ENCODE measurements at places on chromosomes 6 and 20.

DNA sequence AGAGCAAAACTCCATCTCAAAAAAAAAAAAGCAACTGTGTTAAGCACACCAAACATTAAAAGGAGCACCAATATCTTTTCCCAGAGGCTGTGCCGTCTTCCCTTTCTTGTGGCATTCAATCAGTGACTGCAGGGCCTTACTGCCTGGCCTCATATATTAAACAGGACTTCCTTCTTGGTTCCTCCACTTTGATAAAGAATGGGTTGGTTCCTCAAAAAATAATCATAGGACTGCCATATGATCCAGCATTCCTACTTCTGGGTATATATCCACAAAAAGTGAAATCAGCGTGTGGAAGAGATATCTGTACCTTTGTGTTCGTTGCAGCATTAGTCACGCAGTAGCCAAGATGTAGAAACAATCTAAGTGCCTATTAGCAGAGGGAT is 40.3 kb upstream of the GFOD1 start:
- DNase-seq: no peak

GRCh38 chr6:109454496-109455436 is 806 bp downstream of the MICAL1 start:
- DNase-seq: peak; percentile 58

DNA sequence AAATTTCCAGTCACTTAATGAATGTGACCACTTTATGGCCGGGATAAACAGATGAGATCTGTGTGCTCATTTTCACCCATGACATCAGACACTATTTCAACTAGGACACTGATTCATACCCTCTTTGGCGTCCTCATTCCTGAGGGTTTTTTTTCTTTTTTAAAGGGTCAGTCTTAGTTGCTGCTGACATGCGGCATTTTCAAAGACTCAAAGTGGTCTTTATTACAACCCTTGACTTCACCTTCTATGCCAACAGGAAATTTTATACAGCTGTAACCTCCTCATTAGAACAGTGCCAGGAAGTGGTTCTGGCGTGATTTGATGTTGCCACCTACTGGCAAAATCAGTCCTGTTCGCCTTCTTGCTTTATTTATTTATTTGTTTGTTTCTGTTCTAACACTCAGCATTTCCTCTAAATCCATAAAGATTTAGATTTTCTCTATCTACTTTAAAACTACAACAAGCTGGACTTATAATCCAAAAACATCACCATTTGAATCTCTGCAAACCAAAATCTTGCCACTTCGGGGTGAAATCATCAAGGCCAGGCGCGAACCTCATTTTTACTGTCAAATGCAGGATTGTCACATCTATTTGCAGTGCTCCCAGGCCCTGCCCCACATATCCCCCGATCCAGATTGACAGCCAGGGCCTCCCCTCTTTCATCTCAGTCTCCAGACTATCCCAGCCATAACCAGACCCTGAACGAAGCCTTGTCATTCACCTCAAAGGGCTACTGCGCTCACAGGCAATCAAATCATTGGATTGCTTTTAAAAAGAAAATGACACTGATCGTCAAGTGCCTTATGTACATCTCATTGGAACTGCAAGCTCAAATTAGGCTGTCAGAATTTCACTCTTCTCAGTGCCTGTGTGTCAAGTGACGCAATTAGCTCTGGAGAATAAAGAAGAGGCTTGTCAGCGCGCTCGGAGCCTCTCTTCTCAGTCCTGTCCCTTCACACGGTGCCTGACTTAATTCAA is 77.5 kb downstream of the C6orf118 start:
- DNase-seq: no peak

GRCh38 chr6:163820745-163821458 is 406.4 kb downstream of the QKI start:
- no peak for DNase-seq

DNA sequence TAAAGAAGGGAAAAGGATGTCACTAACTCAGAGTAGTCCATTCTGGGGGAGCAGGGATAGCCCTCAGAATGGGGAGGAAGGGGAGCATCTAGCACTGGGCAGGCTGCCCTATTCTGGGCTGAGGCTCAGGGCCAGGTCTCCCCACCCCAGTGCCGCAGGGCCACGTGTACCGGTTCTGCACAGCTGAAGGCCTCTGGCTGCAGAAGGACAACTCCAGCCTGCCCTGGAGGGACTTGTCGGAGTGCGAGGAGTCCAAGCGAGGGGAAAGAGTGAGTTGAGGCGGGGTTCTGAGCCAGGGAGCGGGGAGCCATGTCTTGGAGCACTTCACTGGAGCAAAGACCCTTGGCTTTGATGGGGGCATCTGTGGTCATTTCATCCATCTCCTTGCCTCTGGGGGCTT is 17.0 kb downstream of the GLP1R start:
- DNase-seq: no peak

- no peak for DNase-seq
These were observed 124.8 kb downstream of the INSM1 start for GRCh38 chr20:20492521-20493332.

- no peak for DNase-seq
These were observed 176.6 kb downstream of the TRIM27 start for GRCh38 chr6:28747083-28747630.

- no peak for DNase-seq
These were observed 194.6 kb upstream of the RGS17 start for GRCh38 chr6:153325661-153326060.

GRCh38 chr6:53573299-53573698 is 28.4 kb upstream of the GCLC start:
- DNase-seq: no peak

DNA sequence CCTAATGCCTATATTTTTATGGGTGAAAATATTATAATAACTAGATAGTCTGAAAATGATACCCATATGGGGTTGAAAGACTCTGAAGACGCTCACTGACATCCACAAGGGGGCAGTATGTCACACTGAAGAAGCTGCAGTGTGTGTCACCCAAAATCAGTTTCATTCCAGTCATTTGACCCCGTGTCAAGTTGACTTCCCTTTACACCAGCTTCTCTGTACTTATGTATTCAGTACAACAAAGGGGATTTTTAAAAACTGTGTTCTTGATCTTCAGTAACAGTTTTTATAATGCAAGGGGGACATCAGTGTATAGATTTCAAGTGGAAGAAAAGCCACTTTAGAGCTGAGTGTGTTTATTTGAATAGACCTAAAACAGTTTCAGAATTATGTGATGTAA is 19.3 kb downstream of the FAXC start:
- DNase-seq: peak; percentile 38

DNA sequence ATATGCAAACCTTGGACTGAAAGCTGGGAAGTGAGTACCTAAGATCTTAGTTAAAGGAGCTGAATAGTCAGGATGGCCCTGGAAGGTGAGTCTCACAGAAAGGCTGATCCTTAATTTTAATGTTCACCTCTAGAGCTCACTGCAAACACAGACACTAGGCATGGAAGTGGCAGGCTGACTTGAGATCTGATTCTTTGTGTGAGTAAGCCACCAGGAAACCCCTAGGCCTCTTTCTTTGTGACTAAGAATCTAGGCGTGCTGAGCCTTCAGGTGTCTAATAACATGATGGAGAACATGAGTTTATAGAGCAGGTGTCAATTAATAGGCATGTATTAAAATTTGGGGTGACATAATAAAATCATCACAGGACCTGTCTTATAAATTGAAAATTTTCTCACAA is 642.2 kb downstream of the EYS start:
- DNase-seq: no peak

- DNase-seq: no peak
These were observed 24.2 kb downstream of the RNASET2 start for GRCh38 chr6:166932116-166932515.

GRCh38 chr6:14440215-14440910 is 322.8 kb downstream of the CD83 start:
- DNase-seq: no peak

- DNase-seq: no peak
These were observed 2.9 kb downstream of the ATXN1 start for GRCh38 chr6:16758163-16758975.

DNA sequence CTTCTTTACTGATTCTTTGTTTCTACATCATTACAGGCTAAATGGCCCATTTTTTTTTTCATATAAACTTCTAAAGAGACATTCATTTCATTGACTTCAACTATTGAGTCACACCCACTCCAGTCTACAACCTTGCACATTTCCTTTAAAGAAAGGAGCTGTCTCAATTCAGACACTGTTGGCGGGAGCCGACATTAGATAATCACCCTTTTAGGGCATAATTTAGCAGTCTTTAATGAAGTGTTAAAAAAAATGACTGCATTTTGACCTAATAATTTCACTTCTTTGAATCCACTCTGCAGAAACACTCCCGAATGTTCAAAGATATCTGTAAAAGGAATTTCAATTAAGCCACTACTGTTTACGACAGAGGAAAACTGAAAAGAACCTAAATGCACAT is 1.5 kb downstream of the EPM2A start:
- DNase-seq: no peak

DNA sequence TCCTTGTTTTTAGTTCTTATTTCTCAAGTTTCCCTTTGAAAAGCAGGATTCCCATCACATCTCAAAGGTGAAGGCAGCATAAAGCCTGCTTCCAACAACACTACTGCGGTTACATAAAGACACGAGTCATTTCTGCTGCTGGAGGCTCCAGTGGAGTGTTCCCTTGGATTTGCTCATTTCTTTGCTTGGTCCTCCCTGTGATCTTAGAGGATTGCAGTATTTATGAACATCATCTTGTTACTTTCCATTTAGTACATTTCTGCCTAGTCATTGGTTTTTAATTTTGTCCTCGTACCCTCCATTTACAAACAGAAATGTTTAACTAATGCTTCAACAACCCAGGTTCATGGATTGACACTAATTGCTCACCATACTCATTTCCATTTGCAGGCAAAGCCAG is 298.8 kb downstream of the ZNF217 start:
- no peak for DNase-seq

DNA sequence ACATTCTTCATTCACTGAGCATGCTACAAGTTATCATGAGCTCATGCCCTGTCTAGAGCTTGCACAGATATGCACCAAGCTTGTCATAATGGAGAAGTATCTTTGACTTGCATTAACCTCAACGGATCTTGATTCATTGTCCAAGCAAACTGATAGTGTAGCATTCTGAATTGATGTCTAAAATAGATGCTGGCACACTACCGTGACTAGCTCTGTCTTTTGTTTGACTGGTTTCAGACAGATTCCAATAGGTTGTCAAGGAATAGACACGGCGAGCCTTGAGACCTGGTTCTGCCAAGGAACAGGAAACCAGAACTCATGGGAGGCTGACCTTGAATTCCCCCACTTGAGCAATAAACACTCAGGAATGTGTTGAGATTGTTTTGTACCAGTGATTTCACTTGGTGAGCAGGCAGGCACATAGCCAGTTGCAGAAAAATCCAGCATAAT is 1153.1 kb upstream of the GJE1 start:
- no peak for DNase-seq

DNA sequence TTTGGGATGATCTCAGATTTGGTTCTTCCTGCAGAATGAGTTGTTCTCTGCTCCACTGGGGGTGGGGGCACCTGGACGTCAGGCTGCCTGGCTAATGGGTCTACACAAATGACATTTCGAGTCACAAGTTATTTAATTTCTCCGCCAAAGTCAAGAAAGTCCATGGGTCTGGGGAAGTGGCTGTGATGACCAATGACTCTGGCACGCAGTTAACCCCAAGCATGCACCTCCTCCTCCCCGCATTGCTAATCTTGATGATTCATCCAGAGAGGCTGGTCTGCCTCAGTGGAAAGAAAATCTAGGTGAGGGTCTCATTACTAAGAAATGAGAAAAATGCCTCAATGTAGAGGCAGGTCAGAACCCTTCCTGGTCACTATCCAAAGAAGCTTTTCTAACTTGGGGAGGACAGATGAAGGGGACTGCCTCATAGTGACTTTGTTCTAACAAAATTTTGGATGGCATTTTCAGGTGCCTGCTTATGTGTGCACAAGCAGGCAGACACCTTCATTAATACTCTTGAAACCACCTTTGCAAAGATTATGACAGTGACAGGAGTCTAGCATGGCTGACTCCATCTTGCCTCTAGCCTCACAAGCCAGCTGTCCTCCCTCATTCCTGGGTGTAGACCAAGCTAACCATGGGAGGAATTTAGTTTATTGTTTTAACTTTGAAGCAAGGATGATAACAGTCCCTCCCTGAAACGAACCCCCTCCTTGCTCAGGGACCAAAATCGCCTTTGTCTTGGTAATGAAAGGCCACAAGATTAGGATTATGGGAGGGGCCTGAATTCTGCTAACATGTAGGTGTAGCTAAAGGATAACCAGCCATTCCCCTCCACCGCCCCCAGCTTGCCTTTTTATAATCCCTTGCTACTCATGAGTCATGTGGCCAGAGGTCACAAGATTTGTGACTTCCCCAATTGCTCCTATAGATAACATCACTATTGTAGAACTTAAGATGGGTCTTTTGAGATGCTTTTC is 98.6 kb upstream of the MRPS10 start:
- no peak for DNase-seq

GRCh38 chr20:49400410-49400809 is 82.1 kb downstream of the KCNB1 start:
- DNase-seq: no peak

DNA sequence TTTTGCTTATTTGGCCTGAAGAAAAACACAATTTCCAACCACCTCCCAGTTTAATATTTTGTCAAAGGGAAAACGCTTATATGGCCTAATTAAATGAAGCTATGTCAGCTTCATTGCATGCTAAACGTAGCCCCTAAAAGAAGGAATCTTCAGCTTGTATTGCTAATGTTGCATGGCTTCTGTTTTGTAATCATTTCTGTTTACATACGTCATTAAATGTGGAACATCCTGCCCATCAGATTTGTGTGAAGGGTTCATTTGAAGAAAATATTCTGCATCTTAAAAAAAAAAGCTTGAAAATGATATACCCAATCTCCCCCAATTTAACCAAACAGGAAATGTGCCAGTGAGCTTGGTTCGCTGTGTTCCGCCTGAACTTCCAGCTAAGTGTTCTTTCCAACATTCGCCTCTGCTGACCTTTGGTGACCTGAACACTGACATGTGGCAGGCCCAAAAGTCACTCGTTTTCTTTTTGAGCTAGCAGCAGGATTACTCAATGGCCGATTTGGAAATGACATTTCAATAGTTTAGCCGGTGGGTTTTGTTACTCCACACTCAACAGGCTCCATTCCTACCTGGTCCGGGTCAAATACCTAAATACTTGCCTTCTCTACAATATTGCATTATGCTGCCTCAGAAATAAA is 12.7 kb upstream of the SIRT5 start:
- no peak for DNase-seq

DNA sequence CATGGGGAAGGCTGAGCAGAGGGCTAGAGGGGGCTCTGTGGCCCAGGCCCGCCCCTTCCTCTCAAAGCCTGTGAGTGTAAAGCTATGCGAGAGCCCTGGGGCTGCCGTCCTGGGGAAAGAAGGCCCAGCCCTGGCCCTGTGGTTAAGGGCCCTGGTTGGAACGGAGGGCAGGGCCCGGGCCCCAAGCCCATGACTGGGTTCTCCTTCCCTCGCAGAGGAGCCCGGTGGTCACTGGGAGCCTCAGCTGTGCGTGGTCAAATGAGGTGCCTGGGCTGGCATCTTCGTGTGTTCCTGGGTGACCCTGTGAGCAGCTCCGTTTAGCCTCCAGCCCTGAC is 56.0 kb downstream of the SMOC2 start:
- no peak for DNase-seq

GRCh38 chr20:61942526-61942925 is 123.2 kb downstream of the TAF4 start:
- DNase-seq: no peak

Data from activated T-helper 1 cell treated with anti-CD3 and anti-CD28 coated beads, Interleukin-12 subunit alpha, Interleukin-12 subunit beta, Interleukin-2, Interleukin-4 antibody, amounts not matched to agents 30 ng/mL and 10 ng/mL and 1 ng/mL, durations not matched to agents 14 hours and 24 hours and 36 hours (primary cell).